ENCODE measurements at places on chromosomes 7 and 10.

GRCh38 chr10:88439932-88440331 is 143.2 kb downstream of the RNLS start:
- no peaks in the 10 kb centered on the region for H3K27me3 ChIP-seq
- H3K4me1 ChIP-seq = no peaks in the 10 kb centered on the region
- H3K36me3 ChIP-seq = no peaks in the 10 kb centered on the region
- H3K4me3 ChIP-seq = no peak overlapping the region
- DNase-seq = no peak

DNA sequence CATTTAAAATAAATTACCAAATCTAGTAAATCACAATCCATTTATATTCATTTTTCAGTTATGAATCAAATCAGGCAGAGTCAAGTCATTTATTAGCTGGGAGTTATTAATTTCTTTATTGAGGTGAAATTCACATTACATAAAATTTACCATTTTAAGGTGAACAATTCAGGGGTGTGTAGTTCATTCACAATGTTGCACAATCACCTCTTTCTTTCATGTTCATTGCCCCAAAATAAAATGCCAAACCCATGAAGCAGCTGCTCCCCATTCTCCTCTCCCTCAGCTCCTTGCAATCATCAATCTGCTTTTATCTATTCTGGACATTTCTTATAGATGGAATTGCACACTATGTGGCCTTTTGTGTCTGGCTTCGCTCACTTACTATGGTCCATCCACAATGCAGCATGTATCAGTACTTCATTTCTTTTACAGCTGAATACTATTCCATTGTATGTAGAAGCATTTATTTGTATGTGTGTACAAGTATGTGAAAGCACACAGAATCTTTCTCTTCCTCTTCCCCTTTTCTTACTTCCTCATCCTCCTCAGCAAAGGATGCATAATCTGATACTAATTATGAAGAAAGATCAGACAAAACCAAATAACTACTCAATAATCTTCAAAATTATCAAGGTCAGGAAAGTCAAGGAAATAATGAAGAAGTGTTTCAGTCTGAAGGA is 60.6 kb downstream of the LMBR1 start:
- no peak overlapping the region for H3K27ac ChIP-seq
- no peaks in the 10 kb centered on the region for H3K27me3 ChIP-seq
- no peaks in the 10 kb centered on the region for H3K4me1 ChIP-seq
- no peak for DNase-seq
- H3K4me3 ChIP-seq = no peak overlapping the region
- peaks cover 38% of the 10 kb centered on the region for H3K36me3 ChIP-seq

DNA sequence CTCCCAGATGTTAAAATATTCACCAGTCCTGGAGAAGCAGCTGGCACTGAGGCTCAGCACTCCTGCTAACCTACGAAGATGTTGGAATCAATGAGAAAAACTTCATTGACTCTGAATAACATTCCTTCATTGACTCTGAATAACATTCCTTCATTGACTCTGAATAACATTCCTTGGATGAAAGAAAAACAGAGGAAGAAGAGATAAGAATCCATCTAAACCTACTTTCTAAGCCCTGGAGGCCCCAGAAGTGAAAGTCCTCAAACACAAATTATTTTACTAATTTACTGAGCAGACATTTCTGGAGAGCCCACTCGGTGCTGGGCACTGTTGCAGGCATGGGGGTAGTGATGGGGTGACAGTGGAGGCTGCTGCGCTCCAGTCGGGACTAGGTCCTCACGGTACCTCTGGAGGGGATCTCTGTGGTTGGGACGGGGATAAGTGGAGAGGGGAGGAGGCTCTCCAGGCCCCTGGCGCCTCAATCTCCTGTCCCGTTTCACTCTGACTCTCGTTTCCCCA is 254.1 kb downstream of the WDR37 start:
- no peaks in the 10 kb centered on the region for H3K4me1 ChIP-seq
- no peaks in the 10 kb centered on the region for H3K27me3 ChIP-seq
- no peak overlapping the region for H3K4me3 ChIP-seq
- no peak for DNase-seq

- H3K4me3 ChIP-seq = no peak overlapping the region
- peaks cover 64% of the 10 kb centered on the region for H3K36me3 ChIP-seq
- no peaks in the 10 kb centered on the region for H3K4me1 ChIP-seq
Measured at GRCh38 chr7:157177983-157178381, 39.3 kb downstream of the UBE3C start.

Data from esophagus muscularis mucosa (tissue), 4 donors.